ENCODE measurements at places on chromosomes 5 and 9.

DNA sequence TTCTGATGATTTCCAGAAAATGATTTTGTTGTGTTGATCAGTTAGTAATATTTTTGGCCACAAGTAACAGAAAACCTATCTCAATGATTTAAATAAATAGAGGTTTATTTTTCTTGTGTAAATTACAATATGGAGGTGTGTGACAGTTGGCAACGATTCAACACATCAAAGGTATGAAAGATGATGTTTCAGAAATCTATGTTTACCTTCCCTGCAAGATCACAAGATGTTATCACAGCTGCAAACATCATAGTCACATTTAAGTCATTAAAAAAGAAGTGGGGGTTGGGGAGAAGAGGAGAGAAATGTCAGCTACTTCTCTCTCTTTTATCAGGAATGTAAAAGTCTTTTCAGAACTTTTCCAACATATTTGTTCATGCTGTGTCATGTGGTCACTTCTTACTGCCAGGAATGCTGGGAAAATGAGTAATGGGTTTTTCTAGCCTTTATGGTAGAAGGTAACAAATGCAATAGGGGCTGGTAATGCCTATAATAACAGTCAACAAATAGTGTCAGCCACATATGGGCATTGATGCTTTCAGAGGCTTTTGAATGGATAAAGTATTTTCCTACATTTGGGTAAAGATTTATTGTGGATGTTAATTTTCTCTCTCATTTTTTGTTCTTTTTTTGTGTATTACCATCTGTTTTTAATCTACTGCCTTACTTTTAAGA lies 742.7 kb downstream of the TLE1 start:
- no peak for DNase-seq

DNA sequence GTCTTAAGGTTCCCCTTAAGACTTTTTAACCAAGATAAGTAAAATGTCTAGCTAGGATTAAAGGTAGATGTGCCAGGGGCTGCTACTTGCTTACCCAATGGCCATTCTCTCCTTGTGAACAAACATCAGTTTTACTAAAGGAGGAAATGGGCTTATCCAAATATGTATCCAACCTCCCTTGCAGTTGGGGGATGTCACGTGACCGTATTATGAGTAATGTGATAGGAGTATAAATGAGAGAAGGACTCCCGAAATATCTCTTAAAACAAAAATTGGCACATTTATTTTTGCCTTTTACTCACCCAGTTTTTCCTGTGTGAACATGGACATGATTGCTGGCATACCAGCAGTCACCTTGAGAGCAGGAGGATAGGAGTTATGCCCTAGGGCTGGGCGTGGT lies 247.9 kb downstream of the NFIB start:
- no peak for DNase-seq

DNA sequence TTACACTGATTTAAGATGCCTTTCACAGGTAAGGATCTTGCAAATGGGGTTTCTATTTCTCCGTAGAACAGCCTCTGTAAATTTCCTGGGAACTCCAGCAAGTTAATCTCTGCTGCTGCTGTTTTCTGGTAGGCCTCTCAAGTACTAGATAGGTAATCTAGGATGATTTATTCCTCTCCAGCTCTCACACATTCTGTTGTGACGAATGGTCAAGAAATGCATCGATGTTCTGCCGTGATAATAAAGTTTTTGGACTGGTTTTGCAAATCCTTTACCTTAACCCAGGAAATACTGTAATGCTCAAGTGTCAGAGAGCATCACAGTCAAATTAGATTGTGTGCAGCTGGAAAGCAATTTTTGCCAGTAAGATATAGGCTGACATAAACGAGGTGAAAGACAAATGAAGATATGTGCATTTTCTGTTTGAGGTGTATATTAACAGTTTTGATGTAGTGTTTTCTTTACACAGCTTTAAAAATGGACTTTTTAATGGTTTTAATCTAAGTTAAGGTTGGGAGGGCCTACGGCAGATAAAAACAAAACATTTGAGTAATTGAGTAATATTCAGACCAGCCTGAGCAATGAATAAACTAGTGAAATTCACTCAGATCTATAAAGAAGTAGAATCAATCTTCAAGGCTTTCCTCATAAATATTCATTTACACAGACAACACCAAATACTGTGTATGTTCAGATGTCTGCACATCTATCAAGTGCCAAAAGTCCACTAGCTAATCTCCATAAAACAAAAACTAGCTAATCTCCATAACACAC lies 300.6 kb upstream of the EDIL3 start:
- no peak for DNase-seq

DNA sequence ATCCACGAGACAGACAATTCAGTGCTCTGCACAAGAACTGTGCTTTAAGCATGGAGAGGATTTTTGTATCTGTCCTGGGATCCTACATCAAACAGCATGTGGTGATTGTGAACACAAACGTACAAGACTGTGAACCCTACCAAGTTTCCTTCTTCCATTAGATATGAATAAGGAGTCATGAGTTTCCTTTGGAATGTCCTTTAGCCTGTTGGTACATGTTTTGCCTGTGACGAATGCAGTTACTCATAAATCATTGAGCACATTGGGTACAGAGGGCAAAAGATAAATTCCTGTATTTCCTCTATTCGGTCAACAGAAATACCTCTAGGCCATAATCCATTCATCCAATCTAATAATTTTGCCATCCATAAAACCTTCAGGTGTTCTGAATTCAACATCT lies 61.5 kb downstream of the FXN start:
- no peak for DNase-seq

GRCh38 chr5:65769539-65769938 lies 47.5 kb downstream of the NLN start:
- no peak for DNase-seq

- DNase-seq: no peak
These were observed 280.3 kb downstream of the NPR3 start for GRCh38 chr5:32991421-32991815.

DNA sequence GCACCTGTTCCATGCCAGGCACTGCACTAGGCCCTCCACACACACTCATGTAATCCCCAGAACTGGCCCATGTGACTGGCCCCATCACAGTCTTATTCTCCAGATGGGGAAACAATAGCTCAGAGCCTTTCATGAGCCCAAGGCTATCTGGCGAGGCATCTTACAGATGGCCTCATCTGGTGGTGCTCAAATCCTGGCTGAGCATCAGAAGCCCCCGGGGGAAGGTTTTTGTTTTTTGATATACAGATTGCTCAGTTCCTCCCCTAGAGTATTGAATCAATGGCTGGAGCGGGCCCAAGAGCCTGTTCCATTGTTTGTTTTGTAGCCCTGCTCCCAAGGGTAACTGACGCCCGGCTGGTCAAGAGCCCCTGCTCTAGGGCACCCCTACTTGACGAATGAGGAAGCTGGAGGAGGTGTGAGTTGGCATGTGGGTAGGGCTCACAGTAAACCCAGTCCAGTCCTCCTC lies 145.3 kb upstream of the RAPGEF1 start:
- peak; percentile 20 for DNase-seq

GRCh38 chr9:134325096-134325812 lies 1.0 kb upstream of the RXRA start:
- DNase-seq: peak; percentile 56

DNA sequence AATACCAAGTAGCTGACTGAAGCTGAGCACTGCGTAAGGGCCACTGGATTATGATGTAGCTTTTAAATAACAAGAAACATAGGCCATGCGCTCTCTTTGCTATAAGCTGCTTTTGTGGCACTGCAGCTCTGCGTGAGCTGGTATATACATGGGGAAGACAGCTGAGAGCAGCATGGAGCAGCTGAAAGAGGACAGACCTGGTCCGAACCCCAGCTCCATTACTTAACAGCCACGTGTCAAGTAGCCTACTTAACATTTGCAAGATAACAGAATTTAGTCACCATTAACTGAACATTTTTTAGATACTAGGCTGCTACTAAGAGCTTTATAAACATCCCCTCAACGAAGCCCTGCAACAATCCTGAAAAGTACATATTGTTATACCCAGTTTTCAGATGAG lies 69.3 kb downstream of the PTPN3 start:
- no peak for DNase-seq

- DNase-seq: no peak
These were observed 36.1 kb upstream of the NXNL2 start for GRCh38 chr9:88498880-88499279.

GRCh38 chr9:79572608-79573411 lies 1.0 kb downstream of the TLE4 start:
- DNase-seq: peak; percentile 75

DNA sequence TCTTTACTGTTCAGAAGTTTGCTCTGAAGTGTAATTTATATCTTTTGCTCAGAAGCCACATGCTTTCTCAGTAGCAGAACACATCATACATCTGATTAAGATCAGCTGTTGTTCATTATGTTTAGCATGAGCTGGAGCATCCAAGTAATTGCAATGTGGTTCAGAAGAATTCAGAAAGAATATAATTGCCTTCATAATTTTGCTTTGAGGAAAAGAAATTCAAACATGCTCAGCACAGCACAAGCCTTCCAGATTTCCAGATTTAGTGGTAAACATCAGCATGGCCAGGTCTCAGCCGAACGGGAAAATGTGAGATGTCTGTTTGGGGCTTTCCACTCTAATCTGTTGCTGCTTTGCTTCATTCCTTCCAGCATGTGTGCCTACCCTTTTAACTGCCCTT lies 65.9 kb downstream of the ITGA1 start:
- no peak for DNase-seq

- no peak for DNase-seq
These were observed 64.2 kb downstream of the MYO10 start for GRCh38 chr5:16871746-16872339.

DNA sequence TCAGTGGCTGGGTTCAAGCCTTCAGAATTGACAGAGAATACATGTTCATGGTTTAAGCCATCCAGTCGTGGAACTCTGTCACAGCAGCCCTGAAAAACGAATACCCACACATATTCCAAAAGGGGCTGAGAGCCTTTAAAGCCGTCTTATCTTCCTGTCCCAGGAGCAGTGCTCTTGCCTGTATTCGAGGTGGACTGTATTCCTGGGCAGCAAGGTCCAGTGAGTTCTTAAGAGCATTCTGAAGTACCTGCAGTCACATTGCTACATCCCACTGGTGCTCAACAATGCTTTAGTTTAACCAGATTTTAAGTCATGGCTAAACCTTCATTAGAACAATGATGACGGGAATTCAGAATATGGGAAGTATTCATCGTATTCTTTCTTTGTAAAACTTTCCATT lies 380.7 kb upstream of the KLF4 start:
- no peak for DNase-seq

DNA sequence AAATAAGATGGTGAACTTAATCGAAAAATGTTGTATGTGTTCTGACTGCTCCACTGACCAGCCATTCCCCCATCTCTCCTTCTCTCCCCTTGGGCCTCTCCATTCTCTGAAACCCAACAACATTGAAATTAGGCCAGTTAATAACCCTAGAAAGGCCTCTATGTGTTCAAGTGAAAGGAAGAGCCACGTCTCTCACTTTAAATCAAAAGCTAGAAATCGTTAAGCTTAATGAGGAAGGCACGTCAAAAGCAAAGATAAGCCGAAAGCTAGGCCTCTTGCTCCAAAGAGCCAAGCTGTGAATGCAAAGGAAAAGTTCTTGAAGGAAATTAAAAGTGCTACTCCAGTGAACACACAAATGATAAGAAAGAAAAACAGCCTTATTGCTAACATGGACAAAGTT lies 77.4 kb upstream of the NR5A1 start:
- no peak for DNase-seq

- DNase-seq: no peak
These were observed 480.9 kb downstream of the CDK5RAP2 start for GRCh38 chr9:120099065-120099464.

DNA sequence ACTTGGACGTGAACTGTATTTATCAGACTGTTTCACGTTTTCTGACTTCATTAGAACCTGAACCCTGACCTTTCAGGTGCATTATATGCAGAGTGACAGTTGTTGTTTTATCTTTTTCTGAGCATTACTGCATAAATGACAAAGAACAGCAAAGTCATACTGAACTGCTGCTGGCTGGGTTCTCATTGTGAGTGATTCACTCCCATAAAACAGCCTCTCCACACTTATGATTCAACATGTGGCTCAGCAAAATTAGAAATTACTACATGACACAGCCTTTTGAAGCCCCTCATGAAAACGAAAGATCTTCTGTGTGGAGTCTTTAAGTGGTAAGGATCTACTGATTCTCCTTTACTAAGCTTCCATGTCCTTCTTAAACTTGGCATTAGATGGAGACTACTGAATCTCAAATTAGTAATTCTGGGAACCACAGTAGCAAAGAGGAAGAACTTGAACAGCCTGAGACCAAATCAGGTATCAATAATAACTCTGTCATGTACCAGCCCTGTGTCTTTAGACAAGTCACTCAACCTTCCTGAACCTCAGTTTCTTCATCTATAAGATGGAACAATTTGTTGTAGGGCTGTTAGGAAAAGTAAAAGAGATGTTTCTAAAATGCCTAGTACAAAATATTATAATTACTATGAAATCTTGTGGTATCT lies 172.3 kb upstream of the GNA14 start:
- no peak for DNase-seq

GRCh38 chr5:9251379-9251980 lies 294.4 kb downstream of the SEMA5A start:
- DNase-seq: no peak

DNA sequence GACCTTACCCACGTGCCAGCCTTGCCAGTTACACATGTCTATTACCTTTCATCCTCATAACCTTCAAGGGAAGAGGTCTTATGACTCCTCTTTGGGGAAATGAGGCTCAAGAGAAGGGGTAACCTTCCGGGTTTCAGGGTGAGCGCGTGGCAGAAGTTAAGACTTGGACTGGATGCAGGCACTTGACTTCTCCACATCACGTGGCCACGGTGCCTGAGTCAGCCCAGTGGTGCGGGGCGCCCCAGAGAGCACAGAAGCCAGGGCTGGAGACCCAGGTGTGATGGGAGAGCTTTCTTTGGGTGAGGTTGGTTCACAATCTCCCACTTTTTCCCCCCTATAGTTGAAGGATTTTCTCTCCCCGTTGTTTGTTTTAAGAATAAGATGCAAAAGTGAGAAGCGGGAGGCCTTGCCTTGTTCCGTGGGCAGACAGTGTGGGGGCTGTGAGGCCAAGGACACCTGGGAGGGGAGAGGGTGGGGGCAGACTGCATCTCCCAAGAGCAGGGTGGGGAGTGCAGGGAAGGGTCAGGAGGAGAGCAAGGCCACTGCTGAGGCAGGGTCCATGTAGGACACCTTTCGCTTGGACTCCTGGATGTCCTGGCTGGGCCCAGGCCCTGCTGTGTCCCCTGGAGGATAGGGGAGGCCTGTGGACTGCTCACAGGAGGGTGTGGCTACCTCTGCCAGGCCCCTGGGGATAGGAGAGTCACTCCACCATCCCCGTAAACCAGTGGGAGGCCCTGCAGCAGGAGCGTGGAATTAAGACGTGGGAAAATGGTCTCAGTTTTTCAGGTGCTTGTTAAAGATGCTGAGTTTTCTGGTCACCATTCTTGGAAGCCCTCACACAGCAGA lies 90.0 kb upstream of the CTSL start:
- DNase-seq: no peak

DNA sequence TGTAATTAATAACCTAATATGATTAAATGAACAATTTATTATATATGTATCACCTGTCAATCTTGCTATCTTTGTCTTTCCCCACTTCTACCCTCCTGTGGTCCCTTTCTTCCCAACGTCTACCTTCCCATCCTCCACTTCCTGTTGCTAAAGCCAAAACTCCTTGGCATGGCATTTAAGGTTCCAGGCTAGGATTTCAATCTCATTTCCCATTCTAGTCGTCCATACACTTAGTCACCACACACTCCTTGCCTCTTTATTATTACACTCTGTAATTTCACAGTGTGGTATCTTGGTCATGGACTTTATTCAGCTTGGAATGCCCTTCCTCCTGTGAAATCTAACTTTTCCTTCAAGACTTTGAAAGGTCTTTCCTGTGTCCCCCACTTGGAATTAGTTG lies 115.3 kb downstream of the SEMA6A start:
- no peak for DNase-seq

GRCh38 chr9:127987103-127987614 lies 6.4 kb upstream of the EEIG1 start:
- no peak for DNase-seq
